H4 (cell line): ENCODE measurements at places on chromosomes 5 and 9. TPM values are rescaled to one million over a fixed set of nuclear protein-coding genes. Genes with fewer than 3 reads are reported as not detected.

DNA sequence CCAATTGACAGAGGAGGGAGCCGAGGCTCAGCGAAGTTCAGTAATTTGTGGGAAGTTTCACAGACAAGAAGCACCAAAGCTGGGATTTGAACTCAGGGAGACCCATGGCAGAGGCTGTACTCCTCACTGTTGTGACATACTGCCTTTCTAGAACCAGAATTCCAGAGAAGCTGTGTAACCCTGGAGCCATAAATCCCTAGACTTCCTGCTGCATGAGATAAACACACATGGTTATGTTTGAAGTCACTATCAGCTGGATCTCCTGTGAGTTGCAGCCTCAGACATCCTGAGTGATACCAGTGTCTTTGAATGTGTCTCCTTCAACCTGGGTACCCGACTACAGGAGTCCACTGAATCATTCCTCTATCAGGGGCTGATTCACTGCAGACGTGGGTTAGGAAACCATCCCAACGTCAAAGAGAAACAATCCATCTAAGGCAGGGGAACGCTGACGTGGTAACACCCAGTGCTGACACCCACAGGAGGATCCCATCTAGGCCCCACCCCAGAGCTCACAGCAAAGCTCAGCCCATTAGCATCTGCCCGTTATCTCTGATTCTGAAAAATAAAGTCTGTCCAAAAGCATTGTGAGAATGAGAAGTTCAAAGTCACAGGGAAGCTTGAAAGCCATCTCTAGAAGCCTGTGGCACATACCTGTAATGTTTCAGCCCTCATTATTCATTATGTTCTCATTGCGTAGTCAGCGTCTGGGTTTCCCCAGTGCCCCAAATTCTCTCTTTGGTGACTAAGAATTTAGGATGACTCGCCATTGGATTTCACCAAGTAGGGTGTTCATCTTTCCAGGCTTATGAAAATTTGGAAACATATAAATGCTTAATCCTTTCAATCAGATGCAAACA is 36.3 kb upstream of the BASP1 start:
- DNase-seq: peak; percentile 81

- no peak for DNase-seq
Observed at GRCh38 chr5:158847772-158848171, 251.9 kb downstream of the EBF1 start.

DNA sequence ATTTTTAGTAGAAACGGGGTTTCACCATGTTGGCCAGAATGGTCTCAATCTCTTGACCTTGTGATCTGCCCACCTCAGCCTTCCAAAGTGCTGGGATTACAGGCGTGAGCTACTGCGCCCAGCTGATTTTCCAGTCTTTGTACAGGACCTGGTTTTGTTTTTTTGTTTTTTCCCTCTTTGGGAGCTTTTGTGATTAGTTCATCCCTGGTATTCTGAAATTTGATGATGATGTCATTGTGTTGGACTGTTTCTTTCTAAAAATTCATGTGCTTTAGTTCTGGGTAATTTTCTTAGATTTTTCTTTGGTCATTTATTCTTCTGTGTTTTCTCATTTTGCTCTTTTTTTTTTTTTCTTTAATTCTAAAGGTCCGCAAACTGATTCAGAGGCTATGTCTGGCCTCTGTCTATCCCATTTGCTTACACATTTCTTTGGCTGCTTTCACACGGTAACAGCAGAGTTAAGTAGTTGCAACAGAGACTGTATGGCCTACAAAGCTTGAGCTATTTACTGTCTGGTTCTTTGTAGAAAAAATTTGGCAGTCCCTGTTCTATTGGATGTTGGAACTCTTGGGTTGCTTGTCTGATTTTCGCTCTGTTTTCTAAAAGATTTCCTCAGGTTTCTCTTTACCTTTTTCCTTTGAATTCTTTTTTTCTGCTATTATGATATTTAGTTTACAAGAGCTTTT is 24.8 kb downstream of the STX17 start:
- no peak for DNase-seq

The PLK2 gene
- total RNA-seq: 56.8 and 67.3 TPM in 2 replicates

DNA sequence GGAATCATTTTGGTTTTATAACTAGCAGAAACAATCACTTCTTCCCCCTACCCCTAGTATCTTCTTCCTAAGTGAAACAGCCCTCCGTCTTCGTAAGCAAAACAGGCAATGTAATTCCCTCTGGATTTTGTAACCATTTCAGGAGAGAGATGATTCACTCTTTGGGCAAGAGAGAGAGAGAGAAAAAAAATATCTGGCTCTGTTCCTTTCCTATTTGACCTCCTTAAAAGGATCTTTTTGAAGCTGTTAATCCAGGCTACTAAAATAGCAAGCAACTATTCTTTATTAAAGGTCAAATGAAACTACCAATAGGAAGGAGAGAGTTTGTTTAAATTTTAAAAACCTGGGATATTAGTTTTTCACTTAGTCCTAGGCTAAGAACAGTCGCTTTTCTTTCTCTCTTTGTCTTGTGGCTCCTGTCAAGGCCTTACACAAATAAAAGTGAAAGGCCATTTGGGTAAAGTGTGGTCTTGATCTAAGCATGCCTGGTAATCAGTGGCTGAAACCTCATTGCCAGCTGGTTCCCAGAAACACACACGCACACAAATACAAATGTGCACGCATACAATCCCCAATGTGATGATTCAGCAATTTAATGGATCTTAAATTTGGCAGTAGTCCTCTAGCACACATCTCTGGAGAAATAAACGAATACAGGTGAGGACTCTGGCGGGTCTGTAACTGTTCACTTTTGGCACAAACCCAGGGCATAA is 70.2 kb downstream of the PRUNE2 start:
- DNase-seq: peak; percentile 92

DNA sequence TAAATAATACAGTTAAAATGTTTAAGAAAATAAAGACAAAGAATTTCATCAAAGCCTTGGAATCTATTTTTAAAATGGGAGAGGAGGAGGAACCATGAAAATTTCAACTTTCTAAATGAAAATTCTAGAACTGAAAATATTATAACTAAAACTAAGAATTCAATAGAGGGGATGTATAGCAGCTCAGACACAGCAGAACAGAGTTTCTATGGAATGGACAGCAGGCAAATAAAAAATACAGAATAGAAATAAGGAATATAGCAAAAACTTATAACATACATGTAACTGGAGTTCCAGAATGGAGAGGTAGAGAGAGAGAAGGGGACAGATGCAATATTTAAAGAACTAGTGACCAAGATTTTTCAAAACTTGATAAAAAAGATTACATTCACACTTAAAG is 1.4 kb upstream of the RANBP17 start:
- no peak for DNase-seq

DNA sequence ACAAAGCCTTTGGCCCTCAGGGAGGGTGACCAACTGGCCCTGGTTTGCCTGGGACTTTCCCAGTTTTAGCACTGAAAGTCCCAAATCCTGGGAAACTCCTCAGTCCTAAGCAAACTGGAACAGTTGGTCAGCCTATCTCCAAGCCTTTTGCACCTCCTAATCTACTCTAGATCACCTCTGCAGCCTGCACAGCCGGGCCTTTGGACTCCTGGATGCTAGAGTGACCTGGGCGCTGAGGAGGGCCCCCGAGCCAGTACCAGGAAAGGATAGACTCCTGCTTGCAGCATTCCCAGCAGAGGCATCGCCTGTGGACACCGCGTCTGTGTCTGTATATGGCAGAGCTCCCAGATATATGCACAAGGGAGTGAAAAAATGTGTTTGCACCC is 15.1 kb downstream of the IRF1 start:
- no peak for DNase-seq

- DNase-seq: no peak
Observed at GRCh38 chr5:2311851-2312250, 429.1 kb upstream of the IRX4 start.

- no peak for DNase-seq
Observed at GRCh38 chr5:124309241-124309980, 437.0 kb downstream of the ZNF608 start.

GRCh38 chr5:122719991-122720746 is 54.7 kb upstream of the SNX2 start:
- DNase-seq: no peak

- no peak for DNase-seq
Observed at GRCh38 chr9:131282688-131283422, 6.5 kb upstream of the FAM78A start.

DNA sequence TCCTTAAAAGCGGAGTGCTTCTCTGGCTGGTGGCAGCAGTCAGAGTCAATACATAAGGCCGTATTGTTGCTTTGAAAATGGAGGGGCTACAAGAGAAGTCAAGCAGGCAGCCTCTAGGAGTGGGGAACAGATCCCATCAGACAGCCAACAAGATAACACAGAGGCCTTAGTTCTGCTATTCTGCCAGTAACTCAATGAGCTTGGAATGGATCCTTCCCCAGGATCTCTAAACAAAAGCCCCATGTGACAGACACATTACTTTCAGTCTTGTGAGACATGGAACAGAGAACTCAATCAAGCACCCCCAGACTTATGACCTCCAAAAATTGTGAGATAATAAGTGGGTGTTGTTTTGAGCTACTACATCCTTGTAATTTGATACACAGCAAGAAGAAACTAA is 158.6 kb downstream of the RFX3 start:
- no peak for DNase-seq
